Progenitor cell of endocrine pancreas (in vitro differentiated cells): ENCODE measurements at places on chromosomes 1 and 21.

DNA sequence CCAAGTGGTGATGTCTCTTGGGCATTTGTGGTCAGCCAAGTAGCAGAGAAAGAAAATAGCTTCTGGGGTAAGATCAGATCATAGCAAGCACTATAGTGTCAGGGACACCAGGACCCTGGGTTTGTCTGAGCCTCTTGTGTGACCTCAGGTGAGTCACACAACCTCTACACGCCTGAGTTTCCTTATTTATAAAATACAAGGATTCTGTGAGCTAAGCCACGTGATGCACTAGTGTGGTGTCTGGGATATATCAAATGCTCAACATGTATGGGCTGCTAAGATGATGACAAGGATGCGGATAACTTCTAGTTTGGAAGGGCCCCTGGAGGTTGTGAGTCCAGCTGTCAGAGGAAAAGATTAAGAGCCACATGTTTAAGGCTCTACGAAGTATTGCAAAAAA, 24.5 kb upstream of the ZNF436 start:
- no peak for DNase-seq

DNA sequence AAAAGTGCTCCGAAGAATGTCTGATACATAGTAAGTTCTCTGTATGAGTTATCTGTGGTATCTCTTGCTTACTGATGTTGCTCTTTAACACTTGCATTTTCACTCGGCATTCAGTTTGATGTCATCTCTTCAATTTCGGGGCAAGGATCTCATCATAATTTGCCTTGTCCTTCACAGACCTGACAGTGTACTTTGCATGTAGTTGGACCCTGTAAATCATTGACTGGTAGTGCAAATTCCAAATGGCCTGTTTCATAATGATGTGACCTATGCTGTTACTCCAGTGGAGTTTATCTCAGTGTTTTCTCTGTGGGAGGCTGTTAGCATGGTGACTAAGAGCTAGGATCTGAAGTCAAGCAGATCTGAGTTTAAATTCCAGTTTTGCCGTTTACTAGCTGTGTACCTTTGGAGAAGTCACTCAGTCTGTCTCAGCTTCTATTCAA, 34.2 kb upstream of the ABCD3 start:
- no peak for DNase-seq

- peak; percentile 52 for DNase-seq
Observed at GRCh38 chr1:11473491-11474034, 5.4 kb upstream of the DISP3 start.

- no peak for DNase-seq
Observed at GRCh38 chr1:114959423-114959822, 70.2 kb upstream of the TSHB start.

- DNase-seq: no peak
Observed at GRCh38 chr1:162538815-162539431, 22.6 kb upstream of the UAP1 start.

- no peak for DNase-seq
Observed at GRCh38 chr21:41772351-41773080, 5.7 kb upstream of the RIPK4 start.

DNA sequence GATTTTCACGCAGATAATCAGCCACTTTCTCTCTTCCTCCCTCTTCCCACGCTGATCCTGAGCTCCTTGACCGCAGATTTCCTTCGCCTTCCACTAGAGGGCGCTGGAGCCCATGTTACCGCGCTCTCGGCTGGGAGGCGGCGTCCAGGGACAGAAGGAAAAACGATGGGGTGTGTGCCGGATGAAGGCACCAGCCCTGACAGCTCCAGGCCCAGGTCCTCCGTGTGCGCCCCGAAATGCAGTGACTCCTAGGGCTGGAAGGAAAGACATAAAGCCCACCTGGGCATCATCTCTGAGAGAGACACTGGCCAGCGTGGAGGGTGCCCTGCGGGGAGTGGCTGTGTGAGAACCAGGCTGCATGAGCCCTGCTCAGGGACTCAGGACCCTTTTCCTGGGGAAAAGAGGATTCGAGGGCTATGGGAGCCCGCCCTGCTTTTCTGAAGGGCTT, 44.9 kb upstream of the CYP2J2 start:
- peak; percentile 66 for DNase-seq

GRCh38 chr1:165894591-165894990, 67.2 kb downstream of the UCK2 start:
- DNase-seq: no peak

- DNase-seq: no peak
Observed at GRCh38 chr1:86159800-86160199, 3.2 kb upstream of the COL24A1 start.

GRCh38 chr1:245751726-245752470, 597.1 kb downstream of the KIF26B start:
- DNase-seq: no peak

GRCh38 chr1:72636631-72637030, 354.3 kb upstream of the NEGR1 start:
- DNase-seq: no peak

GRCh38 chr1:101435831-101436511, 199.2 kb downstream of the S1PR1 start:
- no peak for DNase-seq

DNA sequence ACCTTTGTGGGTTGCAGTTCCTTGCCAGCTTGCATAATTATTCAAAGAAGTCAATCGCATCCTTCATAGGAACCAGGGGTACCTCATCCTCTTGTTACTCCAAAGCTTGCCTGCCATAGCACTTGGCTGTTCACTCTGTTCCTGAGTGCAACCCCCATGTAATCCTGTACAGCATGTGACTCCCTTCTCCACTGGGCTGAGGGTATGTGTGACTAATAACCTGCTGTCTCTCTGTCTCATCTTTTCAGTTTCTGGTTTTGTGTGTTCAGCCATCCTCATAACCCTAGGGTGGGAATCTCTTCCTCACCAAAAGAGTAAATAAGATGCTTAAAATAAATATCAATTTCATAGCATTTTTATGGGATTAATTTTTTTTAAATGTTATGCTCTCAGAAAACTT, 351.9 kb downstream of the S1PR1 start:
- no peak for DNase-seq

DNA sequence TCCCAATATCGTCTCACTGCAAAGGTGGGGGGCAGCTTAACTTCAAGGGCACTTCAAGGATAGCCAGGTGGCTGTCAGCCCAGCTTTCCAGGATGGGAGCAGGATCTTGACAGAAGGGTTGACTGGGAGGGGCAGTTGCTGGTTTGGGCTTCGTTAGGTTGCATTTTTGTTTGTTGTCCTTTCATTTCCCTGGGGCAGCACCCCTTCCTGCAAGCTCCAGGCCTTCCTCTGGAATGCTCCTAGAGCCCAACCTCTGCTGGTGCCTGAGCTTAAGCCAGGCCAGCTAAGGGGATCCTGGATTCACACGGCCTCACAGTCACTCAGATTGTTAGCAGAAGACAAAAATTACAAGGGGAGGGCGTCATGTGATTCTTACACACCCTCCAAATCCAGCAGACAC, 4.1 kb upstream of the OLIG2 start:
- no peak for DNase-seq

- no peak for DNase-seq
Observed at GRCh38 chr1:154842635-154843034, 27.4 kb downstream of the KCNN3 start.

- DNase-seq: peak; percentile 61
Observed at GRCh38 chr1:76154206-76154956, 79.8 kb downstream of the ST6GALNAC3 start.

DNA sequence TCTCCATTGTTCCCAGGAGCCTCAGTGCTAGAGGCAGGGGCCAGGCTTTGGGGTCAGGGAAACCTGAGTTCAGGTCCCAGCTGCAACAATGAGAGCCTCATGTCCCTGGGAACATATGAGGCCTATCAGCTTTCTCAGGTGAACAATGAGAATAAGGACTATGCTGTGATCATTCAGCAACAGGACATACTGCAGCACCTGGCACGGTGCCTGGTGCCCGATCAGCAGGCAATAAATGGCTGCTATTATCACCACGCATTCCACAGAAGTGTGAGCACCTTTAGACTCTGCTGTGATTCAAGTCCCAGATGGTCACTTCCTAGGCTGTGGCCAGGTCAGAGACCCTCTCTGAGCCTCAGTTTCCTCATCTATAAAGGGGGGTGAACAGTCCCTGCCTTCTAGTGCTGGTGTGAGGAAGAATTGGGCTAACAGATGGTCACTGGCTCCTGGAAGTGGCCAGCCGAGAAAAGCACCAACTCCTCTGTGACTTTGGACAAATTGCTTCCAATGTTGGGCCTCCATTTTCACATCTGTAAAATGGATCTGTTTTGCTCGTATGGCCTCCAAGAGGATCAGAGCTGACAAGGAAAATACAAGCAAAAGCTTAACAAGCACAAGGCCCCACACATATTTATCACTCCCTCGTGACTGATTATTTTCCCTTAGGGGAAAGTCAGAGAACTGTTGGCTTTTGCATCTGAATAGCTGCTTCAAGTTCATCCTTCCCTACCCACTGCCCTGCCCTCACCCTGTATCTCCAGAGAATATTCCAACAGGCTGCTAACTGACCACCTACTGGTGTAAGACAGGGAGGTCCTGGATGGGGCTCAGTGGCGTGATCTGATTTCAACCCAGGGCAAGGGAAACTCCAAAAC, 1.1 kb downstream of the SLC5A9 start:
- DNase-seq: no peak

DNA sequence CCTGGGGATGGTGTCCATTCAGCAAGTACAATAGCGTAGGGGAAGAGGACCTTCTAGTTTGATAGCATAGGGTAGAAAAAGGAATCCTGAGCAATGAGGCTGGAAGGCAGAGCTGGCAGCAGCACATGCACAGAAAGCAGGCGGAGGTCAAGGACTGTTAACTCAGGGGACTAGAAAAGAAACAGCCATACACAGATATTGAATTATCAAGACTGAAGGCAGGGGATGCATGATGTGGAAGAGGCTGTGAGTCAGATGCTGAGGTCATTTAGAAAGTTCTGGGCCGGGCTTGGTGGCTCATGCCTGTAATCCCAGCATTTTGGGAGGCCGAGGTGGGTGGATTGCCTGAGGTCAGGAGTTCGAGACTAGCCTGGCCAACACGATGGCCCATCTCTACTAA, 65.6 kb downstream of the OPTC start:
- DNase-seq: no peak

DNA sequence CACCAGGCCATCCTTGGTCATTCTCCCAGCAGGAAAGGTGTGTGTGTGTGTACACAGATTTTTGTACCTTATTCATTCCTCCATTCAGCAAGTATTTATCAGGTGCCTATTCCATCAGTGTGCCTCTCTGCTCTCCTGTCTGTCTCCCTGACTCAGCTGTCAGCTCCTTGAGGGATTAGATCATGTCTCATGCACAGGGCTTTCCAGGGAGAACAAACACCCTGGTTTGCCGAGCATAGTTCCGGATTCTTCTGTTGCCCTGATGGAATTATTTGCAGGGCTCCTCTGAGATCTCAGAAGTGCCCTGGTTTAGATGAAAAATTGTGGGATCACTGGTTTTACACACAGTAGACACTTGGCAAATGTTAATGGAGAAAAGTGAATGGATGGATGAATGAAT, 8.1 kb upstream of the SDHB start:
- DNase-seq: no peak

- no peak for DNase-seq
Observed at GRCh38 chr1:98021126-98021525, 100.3 kb upstream of the DPYD start.

- DNase-seq: no peak
Observed at GRCh38 chr1:38758820-38759219, 100.8 kb downstream of the RRAGC start.

- no peak for DNase-seq
Observed at GRCh38 chr1:235720544-235720943, 71.0 kb upstream of the GNG4 start.

GRCh38 chr1:33414879-33415278, 16.0 kb downstream of the PHC2 start:
- DNase-seq: no peak

DNA sequence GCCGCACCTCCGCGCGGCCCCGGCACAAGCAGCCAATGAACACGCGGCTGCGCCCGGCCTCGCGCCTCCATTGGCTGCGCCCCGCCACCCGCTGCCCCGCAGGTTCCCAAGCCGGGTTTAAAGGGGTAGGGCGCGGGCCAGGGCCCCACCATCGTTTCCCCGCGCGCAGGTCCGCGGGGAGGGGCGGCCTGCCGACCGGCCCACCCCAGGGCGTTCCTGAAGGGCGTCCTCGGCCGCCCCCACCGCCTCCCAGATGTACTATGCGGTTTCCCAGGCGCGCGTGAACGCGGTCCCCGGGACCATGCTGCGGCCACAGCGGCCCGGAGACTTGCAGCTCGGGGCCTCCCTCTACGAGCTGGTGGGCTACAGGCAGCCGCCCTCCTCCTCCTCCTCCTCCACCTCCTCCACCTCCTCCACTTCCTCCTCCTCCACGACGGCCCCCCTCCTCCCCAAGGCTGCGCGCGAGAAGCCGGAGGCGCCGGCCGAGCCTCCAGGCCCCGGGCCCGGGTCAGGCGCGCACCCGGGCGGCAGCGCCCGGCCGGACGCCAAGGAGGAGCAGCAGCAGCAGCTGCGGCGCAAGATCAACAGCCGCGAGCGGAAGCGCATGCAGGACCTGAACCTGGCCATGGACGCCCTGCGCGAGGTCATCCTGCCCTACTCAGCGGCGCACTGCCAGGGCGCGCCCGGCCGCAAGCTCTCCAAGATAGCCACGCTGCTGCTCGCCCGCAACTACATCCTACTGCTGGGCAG, at the start of gene OLIG1:
TSS of gene OLIG1 (plus strand) at position 148 of the 750 bp plus-strand sequence. CDS start at position 254, 106 bp downstream.
- peak; percentile 50 for DNase-seq

DNA sequence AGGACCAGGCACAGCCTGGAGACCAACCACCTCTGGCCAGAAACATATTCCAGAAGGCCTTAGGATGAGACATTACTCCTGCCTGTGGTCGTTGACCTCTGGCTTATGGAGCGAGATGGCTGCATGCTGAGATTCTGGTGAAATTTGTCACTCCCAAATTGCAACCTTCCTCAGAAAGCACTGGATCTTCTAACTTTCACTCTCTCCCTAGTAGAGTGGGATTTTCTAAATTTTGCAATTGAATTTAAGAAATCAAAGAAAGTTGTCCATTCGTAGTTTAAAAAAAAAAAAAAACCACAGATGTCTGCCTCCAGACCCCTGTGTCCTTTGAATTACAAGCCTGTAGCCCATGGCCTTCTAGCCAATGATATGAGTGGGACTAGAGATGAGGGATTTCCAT, 28.6 kb upstream of the IL10 start:
- no peak for DNase-seq

GRCh38 chr1:65216989-65217388, 69.0 kb downstream of the AK4 start:
- DNase-seq: no peak

DNA sequence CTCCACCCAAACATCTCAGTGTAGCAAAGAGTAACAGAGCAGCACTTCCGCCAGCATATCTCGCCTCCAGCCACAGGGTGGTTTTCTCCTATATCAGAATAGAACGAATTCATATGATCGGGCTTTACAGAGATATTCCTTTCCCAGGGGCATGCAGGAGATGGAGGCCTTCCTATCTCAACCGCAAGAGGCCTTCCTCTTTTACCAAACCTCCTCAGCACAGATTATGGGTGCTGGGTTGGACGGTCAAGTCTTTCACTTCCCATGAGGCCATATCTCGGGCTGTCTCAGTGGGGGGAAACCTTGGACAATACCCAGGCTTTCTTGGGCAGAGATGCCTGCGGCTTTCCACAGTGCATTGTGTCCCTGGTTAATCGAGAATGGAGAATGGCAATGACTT, 65.8 kb downstream of the OVGP1 start:
- no peak for DNase-seq
